ENCODE measurements at places on chromosomes 7 and 10. TPM values are rescaled to one million over a fixed set of nuclear protein-coding genes. Genes with fewer than 3 reads are reported as not detected.

GRCh38 chr7:153628825-153629224 lies 423.4 kb upstream of the DPP6 start:
- DNase-seq, result no peak

- no peak for DNase-seq
Measured at GRCh38 chr10:44888886-44889285, 22.3 kb upstream of the TMEM72 start.

- DNase-seq, result no peak
Measured at GRCh38 chr7:50656141-50656895, 91.1 kb upstream of the DDC start.

DNA sequence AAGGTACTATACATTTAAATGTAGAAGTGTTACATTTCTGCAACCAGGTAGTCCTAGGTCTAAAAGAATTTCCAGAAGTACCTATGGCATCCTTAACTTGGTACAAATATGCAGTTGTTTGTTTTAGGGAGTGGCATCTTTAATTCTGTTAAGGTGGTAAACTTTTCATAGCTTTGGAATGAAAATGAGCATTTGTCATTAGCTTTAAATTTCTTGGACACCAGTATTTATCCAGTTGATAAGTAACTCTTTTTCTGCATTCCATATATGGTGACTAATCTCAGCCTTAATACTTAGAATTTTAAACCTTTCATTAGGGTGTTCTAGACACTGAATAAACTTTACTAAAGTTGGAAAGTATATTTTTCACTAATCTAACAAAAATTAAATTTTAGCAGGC lies 10.8 kb downstream of the SLF2 start:
- no peak for DNase-seq

GRCh38 chr10:120794390-120794789 lies 56.8 kb upstream of the WDR11 start:
- no peak for DNase-seq

DNA sequence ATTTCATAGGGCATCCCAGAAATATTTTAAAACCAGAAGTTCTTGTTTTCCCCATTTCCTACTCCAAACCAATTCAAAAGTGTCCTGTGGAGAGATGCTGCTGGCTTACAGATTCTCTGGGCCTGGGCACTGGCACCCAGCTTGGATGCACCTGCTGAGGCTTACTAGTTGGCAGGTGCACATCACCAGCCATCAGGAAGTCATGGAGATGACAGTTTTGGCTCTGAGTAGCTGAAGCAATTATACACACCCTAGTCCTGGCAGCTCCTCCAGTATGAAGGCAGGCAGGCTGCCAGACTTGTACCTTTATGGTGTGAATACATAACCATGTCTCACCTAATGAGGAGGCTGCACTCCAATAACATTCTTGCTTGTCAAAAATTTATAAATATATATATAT lies 276.6 kb upstream of the GHITM start:
- no peak for DNase-seq

- peak; percentile 22 for DNase-seq
Measured at GRCh38 chr7:138924501-138925225, 56.5 kb downstream of the KIAA1549 start.

GRCh38 chr10:79454259-79454658 lies 8.8 kb upstream of the ZCCHC24 start:
- DNase-seq, result peak; percentile 92

DNA sequence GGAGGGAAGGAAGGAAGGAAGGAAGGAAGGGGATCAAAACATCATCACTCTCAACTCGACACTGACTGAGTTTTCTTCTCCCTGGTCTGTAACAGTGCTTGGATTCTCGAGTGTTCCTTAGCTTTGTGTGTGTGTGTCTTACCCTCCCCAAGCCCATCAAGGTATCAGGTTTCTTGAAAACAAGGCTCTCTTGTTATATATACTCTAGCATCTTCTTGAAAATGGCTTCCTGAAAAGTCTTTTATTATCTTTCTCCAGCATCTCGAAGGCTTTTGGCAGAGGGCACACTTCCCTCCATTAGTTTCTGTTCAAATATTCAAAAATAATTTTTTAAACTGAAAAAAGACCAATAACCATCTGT lies 13.4 kb downstream of the SERPINE1 start:
- DNase-seq, result no peak

DNA sequence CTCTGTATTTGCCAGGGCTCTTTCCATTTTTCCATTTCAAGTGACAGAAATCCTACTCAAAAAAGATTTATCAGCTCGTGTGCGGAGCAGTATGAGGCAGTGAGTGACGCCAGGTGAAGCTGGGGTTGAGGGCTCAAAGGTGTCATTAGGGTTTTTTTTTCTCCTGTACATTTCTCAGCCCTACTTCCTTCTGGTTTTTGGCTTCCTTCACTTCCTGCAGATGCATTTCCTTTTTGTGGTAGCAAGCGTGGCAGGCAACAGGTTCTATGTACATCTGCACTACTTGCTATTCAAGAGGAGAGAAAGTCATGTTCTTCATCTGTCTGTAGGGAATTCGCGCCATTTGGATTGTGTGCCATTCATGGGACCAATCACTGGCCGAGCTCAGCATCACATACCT lies 52.8 kb upstream of the AOAH start:
- no peak for DNase-seq

- no peak for DNase-seq
Measured at GRCh38 chr10:43327986-43328385, 43.5 kb upstream of the FXYD4 start.

GRCh38 chr10:22342421-22342820 lies 2.9 kb upstream of the SPAG6 start:
- DNase-seq, result no peak

DNA sequence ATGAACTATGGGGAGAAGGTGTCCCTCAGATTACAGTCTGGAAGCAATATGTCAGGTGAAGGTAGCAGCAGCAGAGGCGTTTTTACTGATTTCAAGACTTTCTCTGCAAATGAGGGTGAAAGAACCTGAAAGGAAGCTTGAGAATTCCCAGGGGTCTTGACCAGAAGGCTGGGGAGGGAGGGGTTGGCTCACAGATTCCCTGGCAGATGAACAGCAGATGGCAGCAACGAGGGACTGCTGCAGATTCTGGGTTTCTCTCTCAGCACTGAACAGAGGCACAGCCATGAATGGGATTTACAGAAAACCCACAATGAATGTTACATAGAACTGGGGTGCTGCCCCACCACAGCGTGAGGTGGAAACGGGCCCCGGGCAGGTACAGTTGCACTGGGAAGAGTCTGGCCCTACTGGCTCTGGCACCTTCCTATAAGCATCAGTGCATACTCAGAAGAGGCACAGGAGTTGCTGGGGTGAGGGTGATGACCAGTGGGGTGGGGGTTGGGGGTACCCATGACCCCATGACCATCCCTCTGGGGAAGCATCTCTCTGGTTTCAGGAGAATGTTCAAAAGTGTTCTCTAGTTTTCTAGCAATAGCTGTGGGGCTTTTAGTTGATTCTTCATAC lies 317.8 kb downstream of the SH2D4B start:
- no peak for DNase-seq

DNA sequence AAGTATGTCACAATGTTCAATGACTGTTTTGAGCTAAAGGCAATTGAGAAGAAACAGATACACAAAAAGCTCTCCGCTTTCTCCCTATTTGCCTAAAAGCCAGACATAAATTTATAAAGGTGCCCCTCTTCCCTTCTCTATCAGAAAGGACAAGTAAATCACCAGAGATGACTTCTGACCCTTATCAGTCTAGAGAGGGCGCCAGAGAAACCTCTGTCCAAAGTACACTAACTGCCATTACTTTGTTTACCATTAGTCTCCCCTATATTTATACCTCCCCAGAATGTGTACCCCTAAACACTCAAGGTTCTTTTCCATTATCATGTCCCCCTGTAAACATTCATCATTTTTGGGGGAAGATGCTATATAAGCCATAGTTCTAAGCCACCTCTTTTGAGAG lies 49.3 kb downstream of the TPK1 start:
- DNase-seq, result no peak

The PRSS37 gene
- not detected for total RNA-seq

The TMEM184A gene
- not detected for total RNA-seq

The CTAGE8 gene
- not detected for total RNA-seq

The ATG9B gene
- total RNA-seq, result 0.98 TPM

The PFKFB3 gene
- 9.4 TPM for total RNA-seq

The OR2A5 gene
- not detected for total RNA-seq

The DLX5 gene
- not detected for total RNA-seq

The PURB gene
- total RNA-seq, result 27.2 TPM

All from fibroblast of the aortic adventitia (primary cell).